Posterior vena cava (tissue), 2 donors: ENCODE measurements at places on chromosomes 13 and 19. TPM values are rescaled to one million over a fixed set of nuclear protein-coding genes. Genes with fewer than 3 reads are reported as not detected.

Gene WDR87
- total RNA-seq = not detected

Gene ADM5
- 1.0 TPM for total RNA-seq

Gene IRGC
- not detected for total RNA-seq

Gene AMH
- 1.1 TPM for total RNA-seq

Gene KLK7
- not detected for total RNA-seq

Gene ZBTB32
- total RNA-seq = not detected

Gene OVOL3
- not detected for total RNA-seq

Gene CLDN10
- total RNA-seq = 0.24 TPM

Gene UHRF1
- 2.9 TPM for total RNA-seq

Gene COX7A1
- total RNA-seq = 242 TPM

Gene DNAJB1
- total RNA-seq = 56.2 TPM

Gene ZNF208
- total RNA-seq = 16.9 TPM

Gene PSG3
- total RNA-seq = not detected

Gene RNF113B
- not detected for total RNA-seq

Gene UBE2S
- 23.3 TPM for total RNA-seq
